ENCODE measurements at places on chromosomes 7 and 10.

- DNase-seq, result no peak
These were observed 28.3 kb downstream of the CCM2 start for GRCh38 chr7:45028138-45028919.

GRCh38 chr10:104427989-104428388, 74.4 kb downstream of the CFAP58 start:
- DNase-seq, result no peak

- no peak for DNase-seq
These were observed 65.8 kb downstream of the INHBA start for GRCh38 chr7:41637049-41637448.

- DNase-seq, result no peak
These were observed 47.8 kb upstream of the ELN start for GRCh38 chr7:73980206-73980605.

- DNase-seq, result no peak
These were observed 6.4 kb downstream of the AGBL3 start for GRCh38 chr7:134992626-134993179.

- DNase-seq, result no peak
These were observed 64.4 kb upstream of the SFMBT2 start for GRCh38 chr10:7475046-7475911.

DNA sequence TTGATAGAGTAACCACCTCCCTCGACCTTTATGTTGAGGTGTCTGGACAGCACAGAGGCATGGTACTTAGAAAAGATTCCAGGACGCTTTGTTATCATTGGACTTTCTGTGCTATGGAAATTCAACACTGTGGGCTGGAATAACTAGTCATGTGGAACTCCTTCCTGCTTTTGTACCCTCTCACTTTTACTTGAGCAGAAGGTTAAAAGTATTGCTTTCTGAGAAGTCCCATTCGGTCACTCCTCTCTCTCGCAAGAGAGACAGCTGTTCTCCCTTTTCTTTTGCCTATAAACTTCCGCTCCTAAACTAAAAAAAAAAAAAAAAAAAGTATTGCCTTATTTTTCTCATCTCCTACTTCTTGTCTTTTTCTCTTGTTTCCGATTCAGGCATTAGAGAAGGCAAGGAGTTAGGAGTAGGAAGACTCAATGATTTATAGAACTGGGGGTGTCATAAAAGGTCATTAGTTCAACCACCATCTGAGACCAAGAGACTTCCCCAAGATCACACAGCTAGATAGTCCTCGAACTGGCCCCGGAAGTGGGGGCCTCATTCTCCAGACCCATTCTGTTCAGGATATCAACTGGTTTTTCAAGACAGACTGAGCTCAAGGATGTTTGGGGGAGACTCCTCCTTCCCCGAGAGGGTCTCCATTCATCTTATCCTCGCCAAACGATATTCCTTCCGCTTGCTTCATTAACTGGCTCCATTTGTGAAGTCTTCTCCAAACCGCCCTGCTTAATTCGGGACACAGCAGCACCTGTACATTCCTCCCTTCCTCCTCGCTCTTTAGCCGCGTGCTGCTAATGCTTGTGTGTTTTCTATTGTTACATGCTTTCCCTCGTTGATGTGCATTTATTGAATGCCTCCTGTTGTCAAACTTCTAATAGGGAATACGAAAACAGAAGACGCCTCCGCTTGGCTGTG, 995 bp upstream of the INPP5F start:
- peak; percentile 28 for DNase-seq

GRCh38 chr10:69952069-69952800, 100.4 kb upstream of the MACROH2A2 start:
- no peak for DNase-seq

DNA sequence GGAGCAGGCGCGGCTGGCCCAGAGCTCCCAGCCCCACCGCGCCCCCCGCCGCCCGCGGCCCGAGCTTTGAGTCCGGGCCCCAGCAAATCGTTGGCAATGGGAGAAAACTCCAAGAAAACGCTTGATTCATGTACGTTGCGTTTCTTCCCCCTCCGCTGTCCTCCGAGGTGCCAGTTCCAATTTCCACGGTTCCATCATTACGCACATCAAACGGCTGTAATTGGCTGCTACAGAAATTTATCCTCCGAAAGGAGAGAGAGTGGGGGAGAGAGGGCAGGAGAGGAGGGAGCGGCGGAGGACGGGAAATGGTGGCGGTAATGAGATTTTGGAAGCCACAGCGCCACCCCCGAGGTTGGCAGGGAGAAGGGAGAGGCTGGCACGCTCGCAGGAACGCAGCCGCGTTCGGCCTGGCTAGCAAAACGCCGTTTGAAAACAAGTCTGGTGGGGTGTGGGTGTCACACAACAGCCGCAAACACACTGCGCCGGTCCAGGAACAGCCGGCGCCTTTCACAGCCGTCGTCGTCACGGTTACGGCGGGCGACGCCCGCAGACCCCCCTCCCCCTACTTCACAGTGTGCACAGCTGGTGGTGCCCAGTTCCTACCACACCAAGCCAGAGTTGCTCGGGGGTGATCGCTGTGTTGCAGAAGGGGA, 57.5 kb downstream of the UNCX start:
- peak; percentile 14 for DNase-seq

GRCh38 chr7:127151379-127151778, 101.4 kb downstream of the GRM8 start:
- DNase-seq, result no peak

DNA sequence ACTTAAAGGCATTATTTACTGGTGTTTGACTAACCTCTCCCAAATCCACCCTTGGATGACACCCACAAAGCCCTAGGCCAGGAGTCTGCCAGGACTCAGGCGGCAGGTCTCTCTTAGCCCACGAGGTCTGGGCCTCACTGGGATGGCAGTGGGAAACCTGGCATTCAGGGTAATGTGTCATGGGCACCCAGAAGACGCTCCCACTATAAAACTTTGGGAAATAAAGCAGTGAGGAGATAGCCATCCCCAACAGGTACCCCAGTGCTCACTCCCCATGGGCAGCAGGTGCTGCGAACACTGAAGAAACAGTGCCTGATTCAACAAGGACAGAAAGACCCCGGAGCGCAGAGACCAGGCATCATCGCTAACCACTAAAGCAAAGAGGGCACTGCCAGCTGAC, 14.4 kb upstream of the PTPRN2 start:
- DNase-seq, result no peak

- no peak for DNase-seq
These were observed 84.0 kb downstream of the NRBF2 start for GRCh38 chr10:63217120-63217605.

GRCh38 chr7:147492606-147493005, 1098.0 kb upstream of the C7orf33 start:
- DNase-seq, result no peak

DNA sequence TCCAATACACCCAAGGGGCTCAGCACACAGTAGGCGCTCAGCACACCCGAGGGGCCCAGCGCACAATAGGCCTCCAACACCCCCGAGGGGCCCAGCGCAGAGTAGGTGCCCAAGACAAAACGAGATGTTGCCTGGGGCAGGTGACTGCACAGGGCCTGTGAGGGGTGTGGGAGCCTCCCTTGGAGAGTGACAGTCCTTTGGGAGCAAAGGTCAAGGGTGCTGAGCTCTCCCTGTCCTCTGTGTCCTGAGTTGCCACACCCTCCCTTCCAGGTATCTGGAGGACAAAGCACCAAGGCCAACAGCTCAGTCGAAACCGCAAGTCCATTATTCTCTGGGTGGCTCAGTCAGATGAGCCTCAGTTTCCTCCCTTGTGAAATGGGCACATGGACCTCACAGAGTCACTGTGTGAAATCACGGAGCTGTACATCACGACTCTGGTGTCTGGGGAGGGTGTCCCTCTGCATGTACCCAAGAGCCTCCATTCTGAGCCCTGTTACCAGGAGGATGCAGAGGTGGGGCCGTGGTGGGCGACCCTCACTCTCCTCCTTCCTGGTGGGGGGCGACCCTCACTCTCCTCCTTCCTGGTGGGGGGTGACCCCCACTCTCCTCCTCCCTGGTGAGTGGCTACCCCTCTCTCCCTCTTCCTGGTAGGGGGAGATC, 81.3 kb downstream of the FOXL3 start:
- no peak for DNase-seq

DNA sequence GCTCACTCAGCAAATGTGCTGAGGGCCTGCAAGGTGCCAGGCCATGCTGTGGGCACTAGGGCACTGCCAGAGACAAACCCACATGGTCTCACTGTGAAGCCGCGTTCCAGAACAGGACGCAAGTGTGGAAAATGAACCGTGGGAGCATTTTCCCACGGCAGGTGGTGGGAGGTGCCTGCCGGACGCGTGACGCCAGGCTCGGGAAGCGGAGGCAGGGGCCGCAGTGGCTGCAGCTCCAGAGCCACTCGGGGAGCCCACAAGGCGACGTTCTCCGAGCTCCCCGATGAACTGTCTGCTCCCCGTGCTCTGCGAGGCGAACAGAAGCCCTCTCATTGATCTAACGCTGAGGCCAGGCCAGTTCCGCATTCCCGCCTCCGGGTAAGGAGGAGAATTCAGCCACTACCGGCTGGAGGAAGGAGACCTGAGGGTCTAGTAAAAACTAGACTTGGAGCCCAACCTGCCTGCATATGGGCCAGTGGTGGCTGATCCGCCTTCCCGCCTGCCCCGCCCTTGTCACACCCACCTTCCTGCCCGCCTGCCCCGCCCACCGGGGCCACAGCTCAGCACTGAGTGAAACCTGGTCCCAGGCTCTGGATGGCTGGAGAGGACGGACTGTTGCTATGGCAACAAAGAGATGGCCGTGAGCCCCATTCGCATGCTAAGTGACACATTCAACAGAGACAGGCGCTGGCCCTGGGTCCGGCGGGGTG, 13.1 kb downstream of the ADGRA1 start:
- DNase-seq, result peak; percentile 15

DNA sequence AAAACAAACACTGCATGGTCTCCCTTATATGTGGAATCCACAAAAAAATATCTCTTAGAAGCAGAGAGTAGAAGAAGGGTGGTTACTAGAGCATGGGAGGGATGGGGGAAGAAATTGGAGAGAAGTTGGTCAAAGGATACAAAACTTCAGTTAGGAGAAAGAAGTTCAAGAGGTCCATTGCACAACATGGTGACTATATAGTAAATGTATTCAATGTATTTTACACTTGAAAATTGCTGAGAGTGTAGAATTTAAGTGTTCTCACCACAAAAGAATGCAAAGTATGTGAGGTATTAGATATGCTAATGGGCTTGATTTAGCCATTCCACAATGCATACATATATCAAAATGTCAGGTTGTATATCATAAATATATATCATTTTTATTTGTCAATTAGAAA, 232.0 kb upstream of the CELF2 start:
- DNase-seq, result no peak

GRCh38 chr7:85464042-85464651, 277.3 kb upstream of the SEMA3D start:
- DNase-seq, result no peak

DNA sequence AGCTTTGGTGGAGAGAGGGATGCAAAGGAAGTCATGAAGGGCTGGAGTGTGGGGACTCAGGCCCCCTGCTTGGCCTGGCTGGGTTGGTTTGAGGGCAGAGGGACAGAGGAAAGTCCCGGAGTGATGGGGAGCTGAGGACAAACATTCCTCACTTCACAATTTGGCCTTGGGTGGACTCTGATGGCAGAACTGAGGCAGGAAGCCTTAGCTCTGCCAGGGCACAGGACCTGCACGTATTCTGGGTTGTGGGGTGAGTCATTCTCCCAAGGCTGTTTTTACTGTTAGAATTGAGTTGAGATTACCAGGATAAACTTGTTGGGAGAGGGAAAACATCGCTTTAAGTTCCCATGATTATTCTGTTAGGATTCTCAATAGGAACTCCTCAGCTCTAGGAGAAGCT, 2.6 kb downstream of the GOLGA7B start:
- no peak for DNase-seq

GRCh38 chr10:132926777-132927650, 15.4 kb downstream of the CFAP46 start:
- DNase-seq, result no peak

GRCh38 chr7:81007051-81007450, 88.2 kb upstream of the SEMA3C start:
- peak; percentile 13 for DNase-seq

Data from urinary bladder (tissue), 4 donors.